ENCODE measurements at places on chromosomes 16 and 17.

DNA sequence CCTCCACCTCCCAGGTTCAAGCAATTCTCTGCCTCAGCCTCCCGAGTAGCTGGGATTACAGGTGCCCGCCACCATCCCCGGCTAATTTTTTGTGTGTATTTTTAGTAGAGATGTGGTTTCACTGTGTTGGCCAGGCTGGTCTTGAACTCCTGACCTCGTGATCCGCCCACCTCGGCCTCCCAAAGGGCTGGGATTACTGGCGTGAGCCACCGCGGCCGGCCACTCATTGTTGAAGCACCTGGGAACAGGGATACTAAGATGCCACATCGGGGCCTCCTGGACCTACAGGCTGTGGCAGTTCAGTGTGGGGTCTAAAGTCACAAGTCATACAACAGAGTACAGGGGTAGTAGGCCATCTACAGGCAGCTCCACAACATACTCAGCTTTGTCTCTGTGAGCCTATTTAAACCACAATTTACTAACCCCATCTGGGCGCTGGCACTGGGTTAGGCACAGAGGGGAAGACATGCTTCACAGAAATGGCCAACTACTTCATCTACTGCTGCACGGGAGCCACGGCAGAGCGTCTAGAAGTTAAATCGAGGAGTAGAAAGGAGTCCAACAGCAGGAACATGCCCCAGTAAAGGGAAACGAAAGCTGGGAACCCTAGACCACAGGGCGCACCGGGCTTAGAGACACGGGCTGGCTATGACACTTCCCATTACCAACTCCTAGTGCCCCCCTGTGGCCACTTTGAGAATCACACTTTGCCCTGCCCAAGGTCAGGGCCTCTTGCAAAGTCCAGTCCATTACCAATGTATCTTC lies 4.3 kb downstream of the VAMP2 start:
- no peak for DNase-seq

- no peak for DNase-seq
Observed at GRCh38 chr16:61936522-61936921, 99.7 kb downstream of the CDH8 start.

DNA sequence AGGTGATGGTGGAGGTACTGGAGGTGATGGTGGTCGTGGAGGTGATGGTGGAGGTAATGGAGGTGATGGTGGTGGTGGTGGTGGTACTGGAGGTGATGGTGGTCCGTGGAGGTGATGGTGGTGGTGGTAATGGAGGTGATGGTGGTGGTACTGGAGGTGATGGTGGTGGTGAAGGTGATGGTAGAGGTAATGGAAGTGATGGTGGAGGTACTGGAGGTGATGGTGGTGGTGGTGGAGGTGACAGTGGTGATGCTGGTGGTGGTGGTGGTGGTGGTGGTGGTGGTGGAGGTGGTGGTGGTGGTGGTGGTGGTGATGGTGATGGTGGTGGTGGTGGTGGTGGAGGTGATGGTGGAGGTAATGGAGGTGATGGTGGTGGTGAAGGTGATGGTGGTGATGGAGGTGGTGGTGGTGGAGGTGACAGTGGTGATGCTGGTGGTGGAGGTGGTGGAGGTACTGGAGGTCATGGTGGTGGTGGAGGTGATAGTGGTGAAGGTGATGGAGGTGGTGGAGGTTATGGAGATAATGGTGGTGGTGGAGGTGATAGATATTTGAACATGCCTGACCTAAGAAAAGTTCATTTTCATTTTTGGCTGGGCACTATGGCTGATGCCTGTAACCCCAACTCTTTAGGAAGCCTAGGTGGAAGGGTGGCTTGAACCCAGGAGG lies 55.0 kb downstream of the RNF213 start:
- DNase-seq, result no peak

DNA sequence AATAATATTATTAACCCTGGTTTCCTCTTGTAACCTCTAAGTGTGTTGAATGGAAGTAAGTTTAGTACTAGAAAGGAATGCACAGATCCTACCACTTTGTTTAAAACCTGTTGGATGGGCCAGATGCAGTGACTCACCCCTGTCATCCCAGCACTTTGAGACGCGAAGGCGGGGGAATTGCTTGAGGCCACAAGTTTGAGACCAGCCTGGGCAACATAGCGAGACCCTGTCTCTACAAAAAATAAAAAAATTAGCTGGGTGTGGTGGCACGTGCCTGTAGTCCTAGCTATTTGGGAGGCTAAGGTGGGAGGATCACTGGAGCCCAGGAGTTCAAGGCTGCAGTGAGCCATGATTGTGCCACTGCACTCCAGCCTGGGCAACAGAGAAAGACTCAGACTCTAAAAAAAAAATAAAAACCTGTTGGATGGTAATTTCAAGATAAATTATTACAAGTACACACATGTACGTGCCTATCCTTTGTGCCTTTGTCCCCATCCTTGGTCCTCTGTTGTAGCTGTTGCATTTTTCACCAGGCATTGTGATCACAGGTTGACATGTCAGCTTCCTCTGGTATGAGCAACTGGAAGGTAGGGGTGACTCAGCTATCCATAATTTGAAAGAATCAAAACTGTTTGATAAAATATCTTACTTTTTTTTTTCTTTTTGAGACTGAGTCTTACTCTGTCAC lies 30.7 kb upstream of the METTL9 start:
- no peak for DNase-seq

DNA sequence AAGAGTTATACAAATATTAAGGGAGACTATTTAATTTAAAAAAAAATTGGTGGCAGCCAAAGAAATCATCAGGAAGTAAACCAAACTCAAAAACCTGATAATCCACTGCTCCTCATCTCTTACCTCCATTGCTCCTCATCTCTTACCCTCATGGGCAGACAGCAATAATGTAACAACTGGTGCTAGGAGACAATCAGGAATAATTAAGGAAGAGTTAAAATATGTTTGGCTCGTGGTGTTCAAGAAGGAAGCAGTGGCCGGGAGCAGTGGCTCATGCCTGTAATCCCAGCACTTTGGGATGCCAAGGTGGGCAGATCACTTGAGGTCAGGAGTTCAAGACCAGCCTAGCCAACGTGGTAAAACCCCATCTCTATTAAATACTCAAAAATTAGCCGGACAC lies 18.1 kb downstream of the ERN1 start:
- DNase-seq, result no peak

DNA sequence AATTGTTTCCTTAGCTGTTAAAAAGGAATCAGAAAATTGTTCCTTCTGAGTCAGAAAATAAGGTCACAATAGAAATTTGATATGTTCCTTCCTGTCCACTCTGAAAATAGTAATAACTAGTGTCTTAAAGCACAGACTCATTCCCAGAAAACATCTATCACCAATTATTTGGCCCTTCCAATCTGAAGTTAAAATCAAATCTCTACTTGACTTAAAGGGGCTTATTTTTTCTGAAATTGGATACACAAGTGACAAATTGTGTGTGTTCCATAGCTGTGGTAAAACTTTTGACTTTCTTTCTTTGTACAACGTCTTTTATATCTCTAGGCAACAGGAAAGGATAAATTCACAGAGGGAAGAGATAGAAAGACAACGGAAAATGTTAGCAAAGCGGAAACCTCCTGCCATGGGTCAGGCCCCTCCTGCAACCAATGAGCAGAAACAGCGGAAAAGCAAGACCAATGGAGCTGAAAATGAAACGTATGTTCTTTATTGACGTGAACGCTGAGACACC lies 54.5 kb upstream of the MRC2 start:
- no peak for DNase-seq

DNA sequence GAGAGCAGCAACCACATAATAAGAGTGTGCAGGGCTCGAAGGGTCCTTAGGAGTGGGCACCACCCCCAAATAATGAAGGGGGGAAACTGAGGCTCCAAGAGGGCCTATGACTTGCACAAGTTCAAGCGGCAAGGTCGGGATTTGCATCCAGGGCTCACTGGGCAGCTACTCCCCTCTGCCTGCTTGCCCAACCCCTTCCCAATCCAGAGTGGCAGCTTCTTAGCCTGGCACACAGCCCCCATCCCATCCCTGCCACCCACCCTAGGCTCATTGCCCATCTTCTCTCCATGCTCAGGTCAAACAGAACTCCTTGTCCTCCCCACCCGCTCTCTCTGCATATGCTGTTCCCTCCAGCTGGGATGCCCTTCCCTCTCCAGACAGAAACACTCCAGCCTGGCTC lies 2.4 kb downstream of the SPPL2C start:
- DNase-seq, result no peak

DNA sequence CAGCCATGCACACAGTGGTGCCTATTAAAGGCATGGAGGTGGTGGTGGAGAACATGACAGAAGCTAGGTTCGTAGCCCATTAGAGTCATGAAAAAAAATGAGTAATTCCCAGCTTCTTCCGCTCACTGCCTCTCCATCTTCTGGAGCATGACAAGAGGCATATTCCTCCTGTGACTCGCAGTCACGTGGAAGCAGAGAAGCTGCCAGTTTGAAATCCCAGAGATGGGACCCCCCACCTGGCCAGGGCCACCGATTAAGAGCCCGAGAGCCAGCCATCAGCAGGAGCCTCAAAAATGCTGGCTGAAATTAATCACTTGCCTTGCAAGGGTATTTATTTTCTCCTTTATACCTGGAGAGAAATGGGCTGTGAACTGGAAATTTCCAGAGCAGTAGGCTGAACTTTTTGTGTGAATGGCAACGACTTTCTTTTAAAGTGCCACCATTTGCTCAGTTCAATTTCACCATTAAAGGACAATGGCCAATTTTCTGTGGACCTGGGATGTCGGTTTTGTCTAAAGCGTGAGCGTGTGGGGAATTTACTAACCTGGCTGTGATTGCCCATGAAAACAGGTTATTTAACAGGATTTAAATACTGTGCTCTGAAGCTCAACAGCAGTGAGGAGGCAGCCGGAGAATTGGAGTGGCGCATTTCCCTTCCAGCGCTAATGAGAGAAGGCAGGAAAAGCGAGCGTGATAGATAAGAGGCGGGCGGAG lies 189.7 kb upstream of the SDK2 start:
- DNase-seq, result no peak

DNA sequence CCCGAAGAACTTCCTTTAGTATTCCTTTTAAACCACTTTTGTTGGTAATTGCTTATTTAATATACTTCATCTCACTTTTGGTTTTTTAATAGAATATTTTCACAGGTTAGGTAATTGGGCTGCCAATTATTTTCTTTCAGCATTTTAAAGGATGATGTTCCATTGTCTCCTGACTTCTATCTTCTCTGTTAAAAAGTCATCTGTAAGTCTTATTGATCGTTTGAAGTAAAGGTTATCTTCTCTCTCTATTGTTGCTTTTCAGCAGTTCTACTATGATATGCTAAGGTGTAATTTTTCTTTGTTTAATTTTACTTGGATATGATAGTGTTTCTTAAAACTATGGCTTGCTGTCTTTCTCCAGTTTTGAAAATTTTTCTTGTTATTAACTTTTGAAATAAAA lies 307.5 kb downstream of the MAP2K4 start:
- no peak for DNase-seq

GRCh38 chr16:66886321-66886720 lies 6.0 kb downstream of the PDP2 start:
- DNase-seq, result no peak

DNA sequence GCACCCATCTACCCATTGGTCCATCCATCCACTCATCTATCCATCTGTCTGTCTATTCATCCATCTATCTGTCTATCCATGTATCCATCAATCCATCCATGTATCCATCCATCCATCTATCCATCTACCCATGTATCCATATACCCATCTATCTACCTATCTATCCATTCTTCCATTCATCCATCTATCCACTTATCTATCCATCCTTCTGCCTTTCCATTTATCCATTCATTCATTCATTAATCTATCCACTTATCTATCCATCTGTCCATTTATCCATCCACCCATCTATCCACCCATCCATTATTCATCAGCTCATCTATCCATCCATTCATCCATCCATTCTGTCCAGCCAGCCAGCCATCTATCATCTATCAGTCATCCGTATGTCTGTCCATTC lies 21.5 kb downstream of the TRIM25 start:
- no peak for DNase-seq

DNA sequence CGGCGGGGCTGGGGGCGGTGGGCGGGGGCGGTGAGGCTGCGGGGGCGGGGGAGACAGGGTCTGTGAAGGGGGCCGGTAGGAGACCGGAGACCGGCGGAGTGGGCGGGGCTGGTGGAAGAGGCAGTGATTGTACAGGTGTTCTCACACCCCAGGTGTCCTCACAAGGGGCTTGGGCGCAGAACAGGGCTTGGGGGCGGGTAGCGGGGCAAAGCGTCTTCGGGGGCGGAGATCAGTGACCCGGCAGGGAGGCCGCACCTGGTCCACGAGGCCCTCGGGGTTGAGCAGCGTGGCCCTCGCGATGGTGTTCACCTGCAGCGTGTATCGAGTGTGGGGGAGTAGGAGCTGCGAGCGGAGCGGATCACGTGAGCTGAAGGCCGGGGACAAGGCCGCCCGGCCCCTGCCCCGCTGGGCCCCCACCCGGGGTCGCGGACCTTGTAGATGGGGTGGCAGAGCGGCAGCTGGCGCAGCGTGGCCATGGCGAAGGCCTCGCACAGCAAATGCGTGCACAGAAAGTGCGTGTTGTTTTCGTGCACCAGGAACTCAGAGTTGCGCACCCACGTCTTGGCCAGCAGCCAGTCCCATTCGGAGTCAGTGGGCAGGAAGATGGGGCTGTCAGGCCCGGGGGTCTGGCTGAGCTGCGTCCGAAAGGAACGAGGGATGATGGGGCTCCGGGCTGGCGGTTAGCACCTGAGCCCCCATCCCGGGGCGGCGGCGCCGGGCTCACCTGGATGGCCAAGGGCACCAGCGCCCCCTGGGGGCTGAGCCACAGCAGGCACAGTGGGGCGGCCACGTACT lies 8.5 kb downstream of the ALOXE3 start:
- DNase-seq, result no peak

GRCh38 chr17:50573866-50574611 lies 13.5 kb downstream of the CACNA1G start:
- DNase-seq, result no peak

DNA sequence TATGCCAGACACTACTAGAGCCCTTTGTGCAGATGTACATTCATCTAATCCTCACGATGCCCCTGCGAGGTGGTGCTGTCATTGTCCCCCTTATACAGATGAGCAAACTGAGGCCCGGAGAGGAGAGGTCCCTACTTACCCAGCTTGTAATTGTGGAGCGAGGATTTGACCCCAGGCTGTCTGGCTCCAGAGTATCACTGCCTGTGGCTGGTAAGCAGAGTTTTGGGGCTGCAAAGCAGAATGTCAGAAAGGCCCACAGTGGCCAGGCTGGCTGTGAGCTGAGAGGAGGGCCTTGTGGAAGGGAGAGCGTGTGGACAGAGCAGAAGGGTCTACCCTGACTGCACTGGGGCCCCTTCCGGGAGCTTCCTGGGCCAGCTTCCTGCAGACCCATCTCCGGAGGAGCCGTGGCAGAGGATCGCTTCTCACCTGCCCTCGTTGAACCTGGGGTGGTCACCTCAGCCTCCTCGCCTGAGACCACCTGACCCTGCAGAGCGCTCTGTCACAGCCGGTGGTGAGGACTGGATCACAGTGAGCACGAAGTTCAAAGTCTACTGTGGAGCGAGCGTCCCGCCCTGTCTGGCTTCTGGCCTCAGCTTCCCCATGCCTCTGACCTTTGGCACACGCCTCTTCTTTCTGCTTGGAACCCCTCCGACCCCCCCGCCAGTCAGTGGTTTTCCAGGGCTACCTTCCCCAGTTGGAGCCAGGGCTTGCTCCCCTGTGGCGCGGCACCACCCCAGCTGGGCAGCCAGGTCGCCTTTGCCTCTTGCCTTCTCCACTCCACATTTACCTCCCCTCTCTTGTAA lies 12.1 kb downstream of the CMIP start:
- DNase-seq, result no peak

- no peak for DNase-seq
Observed at GRCh38 chr16:76280421-76281215, 3.4 kb downstream of the CNTNAP4 start.

Data from NCI-H1417 treated with DMSO at 0.1 percent for 48 hours (cell line).